ENCODE measurements at places on chromosomes 11 and 22. TPM values are rescaled to one million over a fixed set of nuclear protein-coding genes. Genes with fewer than 3 reads are reported as not detected.

- DNase-seq, result no peak
Observed at GRCh38 chr11:35316161-35316560, 103.2 kb downstream of the SLC1A2 start.

GRCh38 chr22:40416267-40416570, 45.8 kb downstream of the SGSM3 start:
- no peak for DNase-seq

- no peak for DNase-seq
Observed at GRCh38 chr22:25668437-25668836, 73.6 kb upstream of the MYO18B start.

- no peak for DNase-seq
Observed at GRCh38 chr22:26816726-26817125, 159.3 kb downstream of the MIAT start.

GRCh38 chr11:35358391-35358790, 61.0 kb downstream of the SLC1A2 start:
- no peak for DNase-seq

DNA sequence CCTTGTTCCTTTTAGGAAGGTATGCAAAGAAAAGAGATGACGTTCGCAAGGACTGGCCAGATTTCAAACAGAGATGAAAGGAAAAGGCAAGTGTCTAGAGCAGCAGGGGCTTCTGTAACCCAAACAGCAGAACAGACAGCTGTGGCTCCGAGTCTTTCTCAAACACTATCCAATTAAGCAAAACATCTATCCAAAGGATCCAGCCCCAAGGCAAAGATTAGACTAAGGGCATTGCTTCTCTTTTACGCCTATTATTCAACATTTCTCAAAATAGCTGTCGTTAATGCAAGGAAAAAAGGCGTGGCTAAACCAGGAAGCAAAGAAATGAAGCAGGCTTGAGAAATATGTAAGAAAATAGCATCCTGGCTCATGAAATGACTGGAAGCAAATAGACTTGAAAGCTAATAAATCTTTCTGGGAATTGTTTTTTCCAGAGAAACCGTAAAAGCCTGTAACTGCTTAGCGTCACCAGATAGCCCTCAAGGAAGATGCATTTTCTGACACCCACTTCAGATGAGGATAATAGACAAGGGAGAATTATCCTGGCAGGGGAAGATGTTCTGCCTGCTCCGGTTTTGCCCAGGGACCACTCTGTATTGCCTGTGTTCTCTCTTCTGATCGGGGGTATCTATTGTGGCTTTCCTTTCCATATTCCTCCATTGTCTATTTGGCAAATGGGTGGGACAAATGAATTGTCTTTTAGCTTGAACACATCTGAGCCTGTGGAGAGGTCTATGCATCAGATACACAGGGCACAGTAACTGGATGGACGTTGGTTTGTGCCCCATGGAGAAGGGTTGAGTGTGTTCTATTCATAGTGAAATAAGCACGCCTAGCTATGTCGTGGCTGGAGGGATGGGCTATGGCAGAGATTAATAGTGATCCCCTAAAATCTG, 20.2 kb downstream of the C11orf96 start:
- no peak for DNase-seq

GRCh38 chr11:119747868-119748660, 19.1 kb upstream of the NECTIN1 start:
- no peak for DNase-seq

DNA sequence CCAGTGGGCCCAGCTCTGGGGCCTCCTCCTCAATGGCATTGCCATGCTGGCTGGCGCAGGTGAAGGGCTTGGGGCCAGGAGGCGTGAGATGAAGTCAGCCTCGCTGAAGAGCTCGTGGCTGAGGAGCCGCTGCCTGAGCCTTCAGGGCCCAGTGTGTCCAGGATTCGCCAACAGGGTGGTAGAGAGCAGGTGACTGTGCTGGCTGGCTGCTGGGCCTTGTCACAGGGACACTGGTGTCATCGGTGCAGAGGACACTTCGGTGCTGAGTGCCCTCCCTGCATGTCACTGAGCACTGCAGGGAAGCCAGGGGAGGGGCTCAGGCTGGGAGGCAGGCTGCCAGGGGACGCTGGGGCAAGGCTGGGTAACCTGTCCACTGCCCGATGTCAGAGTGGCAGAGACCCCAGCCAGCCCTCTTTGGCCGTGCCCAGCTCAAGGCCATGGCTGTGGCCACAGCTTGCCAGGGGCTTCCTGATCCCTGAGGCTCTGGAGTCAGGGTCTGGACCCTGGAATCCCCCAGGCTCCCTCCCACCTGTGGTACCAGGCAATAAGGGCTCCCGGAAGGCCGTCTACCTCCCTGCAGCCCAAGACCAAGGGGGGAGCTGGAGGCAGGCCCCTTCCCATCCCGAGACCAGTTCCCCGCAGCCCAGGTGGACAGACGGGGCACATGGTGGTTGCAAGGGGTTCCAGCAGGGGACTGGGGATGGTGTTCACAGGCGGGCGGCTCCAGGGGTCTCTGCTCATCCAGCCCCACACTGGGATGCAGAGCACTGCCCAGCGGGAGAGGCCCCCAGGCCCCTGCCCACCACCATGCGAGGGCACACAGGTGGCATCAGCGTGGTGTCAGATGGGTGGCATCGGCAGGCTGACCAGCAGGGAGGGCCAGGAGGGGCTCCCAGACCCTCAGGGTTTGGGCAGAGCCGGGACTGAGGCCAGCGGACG, 63.9 kb downstream of the ARFGAP3 start:
- no peak for DNase-seq

DNA sequence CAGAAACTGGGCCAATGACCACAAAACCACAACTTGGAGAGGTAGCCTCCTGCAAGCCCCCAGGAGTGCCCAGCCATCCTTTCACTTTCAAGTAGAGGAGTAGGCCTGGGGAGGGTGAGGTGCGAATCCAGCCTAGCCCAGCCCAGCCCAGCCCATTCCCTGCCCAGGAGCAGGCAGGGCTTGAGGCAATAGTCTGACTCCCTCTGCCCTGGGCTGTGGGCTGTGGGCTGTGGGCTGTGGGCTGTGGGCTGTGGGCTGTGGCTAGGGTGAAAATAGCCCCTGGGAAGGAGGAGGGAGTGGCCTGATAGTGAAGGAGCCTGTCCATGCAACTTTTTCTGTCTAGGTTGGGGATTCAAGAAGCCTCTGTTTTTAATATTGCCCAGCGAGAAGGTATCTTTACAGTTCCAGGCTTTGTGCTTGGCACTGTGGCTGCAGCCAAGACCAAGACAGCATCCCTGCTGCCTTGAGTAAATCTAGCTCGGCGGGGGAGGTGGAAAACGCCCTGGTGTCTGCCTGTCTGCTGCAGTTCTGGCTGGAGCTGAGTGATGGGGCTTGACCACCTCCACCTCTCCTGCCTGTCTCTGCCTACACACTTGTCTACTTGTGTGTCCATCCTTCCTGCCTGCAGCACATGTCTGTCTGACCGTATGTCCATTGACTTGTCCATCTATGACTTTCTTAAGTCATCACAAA, 40.7 kb downstream of the LMO1 start:
- no peak for DNase-seq

Gene PDGFD
- total RNA-seq, result 4.4 TPM

Gene HPX
- total RNA-seq, result not detected

Gene IPO7
- total RNA-seq, result 72.0 TPM

Gene APBB1
- 5.2 TPM for total RNA-seq

Gene SCT
- total RNA-seq, result not detected

Gene LRP5
- total RNA-seq, result 14.1 TPM

Gene BSCL2
- total RNA-seq, result 128 TPM

Gene C11orf42
- total RNA-seq, result not detected

Gene VPS51
- 134 TPM for total RNA-seq
